ENCODE measurements at places on chromosomes 5 and 9.
A peak's percentile ranks its signal among the peaks of the same experiment; 100 is the strongest.

DNA sequence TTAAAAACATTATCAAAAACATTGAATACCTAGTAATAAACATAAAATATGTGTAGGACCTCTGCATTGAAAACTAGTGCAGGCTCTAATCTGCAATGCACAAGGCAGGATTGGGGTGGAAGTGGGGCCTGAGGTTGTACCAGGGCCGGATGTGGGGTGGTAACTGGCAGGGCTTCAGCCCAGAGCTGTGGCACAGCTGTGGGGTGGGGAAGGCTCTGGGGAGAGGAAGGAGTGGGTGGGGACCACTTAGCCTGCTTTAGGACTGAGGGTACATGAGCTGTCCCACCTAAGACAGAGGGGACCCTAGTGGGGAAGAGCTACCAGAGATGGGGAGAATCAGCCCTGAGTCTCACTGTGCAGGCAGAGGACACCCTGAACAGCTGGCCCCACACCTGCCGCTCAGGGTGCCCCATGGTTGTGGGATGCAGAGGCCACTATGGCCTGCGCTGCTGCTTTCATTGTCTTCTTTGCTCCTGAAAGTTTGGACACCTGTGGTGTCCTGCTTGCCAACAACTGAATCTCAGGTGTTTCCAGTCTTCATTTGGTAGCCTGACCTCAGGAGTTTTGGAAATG, 311.4 kb downstream of the TLE4 start:
- DNase-seq = no peak

DNA sequence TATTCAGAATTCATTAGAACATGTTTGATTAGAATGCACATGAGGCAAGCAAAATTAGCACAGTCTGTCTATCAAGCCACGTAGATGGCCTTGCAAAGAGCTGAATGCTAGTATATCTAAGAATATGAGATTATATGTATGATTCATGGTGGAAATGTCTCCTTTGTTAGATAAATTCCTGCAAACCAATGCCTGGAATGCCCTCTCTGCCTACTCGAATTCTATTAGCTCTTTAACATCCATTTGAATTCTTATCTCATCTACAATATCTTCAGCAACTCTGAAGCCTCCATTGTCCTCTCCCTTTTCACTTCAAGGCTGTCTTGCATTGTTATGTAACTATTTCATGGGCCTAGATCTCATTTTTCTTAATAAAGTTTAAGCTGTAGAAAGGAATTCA, 205.5 kb downstream of the TMC1 start:
- DNase-seq = no peak

- peak; percentile 82 for DNase-seq
These were observed 95.3 kb downstream of the RGS3 start for GRCh38 chr9:113558632-113559502.

- peak; percentile 61 for DNase-seq
These were observed 548.9 kb downstream of the BNC2 start for GRCh38 chr9:16321461-16322119.

DNA sequence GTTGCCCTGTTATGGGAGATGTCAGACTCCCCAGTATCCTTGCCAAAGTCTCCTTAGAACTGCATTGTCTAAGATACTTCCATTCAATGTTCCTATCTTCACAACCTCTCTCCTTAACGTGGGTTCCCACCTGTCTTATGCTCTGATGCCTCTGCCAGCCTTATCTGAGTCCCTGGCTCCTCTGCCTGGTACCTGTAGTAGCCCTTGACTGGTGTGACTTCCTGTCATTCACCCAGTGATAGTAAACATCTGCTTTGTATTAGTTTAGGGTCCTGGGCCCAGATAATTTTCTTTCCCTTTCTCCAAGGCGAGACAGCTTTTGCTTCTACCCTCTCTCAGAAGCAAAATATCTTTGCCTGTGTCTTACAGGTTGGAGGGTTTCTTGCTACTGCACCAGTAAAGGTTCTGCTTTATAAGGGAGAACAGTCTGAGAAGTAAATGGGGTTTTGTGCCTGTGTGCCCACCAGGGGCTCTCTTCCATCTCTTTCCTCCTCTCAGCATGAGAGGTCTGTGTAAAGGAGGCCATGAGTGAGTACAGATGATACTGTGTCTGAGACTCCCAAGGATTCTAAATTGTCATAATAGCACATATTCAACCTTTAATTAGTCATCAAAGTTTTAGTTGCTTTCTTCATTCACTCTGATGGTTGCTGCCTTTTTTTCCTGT, 220.8 kb downstream of the PRR16 start:
- DNase-seq = peak; percentile 12

GRCh38 chr5:17184588-17184987, 32.8 kb upstream of the BASP1 start:
- peak; percentile 80 for DNase-seq

GRCh38 chr5:27008604-27009539, 29.5 kb downstream of the CDH9 start:
- no peak for DNase-seq

GRCh38 chr5:138610415-138610917, 35.3 kb upstream of the HSPA9 start:
- DNase-seq = no peak

Data from IMR-90 (cell line).